Stimulated activated CD4-positive, alpha-beta T cell treated with anti-CD3 and anti-CD28 coated beads, Interleukin-15, amount 100 ng/mL, for 1 hour (primary cell): ENCODE measurements at places on chromosomes 2 and 18.

DNA sequence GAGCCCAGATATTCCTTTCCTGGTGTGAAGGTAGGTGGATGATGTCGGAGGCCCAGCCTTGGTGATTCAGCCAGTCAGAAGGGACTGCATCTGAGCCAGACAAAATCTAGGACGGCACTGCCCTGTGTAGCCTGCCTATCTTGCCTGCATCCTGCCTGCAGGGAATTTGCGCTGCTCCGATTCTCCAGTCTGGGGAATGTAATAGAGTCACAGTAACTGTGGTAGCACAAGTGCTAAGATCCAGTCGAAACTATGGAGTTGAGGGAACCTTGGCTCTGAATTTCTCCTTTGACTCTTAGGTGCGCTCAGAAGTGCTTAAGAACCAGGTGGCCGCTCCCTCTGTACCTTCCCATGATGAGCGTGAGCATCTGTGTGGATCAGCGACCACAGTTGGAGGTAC lies 15.9 kb downstream of the IL36B start:
- DNase-seq = no peak

DNA sequence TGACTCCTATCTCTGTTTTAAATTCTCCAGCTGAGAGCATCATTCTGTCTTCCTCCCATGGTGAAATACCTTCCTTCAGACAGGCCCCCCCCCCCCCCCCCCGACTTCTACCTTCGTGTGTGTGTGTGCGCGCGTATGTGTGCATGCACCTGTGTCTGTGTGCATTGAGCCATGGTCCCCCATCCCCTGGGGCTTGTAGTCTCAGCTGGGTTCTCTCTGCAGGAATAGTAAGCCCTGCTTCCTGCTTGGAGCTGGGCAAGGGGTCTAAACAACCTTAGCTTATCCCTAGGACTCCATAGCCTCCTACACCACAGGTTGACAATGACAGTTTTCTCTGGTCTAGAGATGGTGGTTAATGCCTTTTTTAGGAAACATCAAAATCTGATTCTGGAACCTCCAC lies 427.5 kb upstream of the KLHL29 start:
- no peak for DNase-seq

GRCh38 chr2:26144031-26144430 lies 28.9 kb upstream of the GAREM2 start:
- DNase-seq = no peak

DNA sequence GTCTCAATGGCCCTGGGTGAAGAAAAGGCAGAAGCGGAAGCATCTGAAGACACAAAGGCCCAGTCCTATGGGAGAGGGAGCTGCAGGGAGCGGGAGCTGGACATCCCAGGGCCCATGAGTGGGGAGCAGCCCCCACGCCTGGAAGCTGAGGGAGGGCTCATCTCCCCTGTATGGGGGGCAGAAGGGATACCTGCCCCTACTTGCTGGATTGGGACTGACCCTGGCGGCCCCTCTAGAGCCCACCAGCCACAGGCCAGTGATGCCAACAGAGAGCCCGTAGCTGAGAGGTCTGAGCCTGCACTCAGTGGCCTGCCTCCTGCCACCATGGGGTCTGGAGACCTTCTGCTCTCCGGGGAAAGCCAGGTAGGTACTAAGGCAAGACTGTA lies 13.2 kb downstream of the CEP68 start:
- DNase-seq = no peak

GRCh38 chr2:11242542-11243174 lies 87.4 kb downstream of the SLC66A3 start:
- DNase-seq = no peak
